Stimulated activated naive CD4-positive, alpha-beta T cell (primary cell): ENCODE measurements at places on chromosomes 11 and 22.

DNA sequence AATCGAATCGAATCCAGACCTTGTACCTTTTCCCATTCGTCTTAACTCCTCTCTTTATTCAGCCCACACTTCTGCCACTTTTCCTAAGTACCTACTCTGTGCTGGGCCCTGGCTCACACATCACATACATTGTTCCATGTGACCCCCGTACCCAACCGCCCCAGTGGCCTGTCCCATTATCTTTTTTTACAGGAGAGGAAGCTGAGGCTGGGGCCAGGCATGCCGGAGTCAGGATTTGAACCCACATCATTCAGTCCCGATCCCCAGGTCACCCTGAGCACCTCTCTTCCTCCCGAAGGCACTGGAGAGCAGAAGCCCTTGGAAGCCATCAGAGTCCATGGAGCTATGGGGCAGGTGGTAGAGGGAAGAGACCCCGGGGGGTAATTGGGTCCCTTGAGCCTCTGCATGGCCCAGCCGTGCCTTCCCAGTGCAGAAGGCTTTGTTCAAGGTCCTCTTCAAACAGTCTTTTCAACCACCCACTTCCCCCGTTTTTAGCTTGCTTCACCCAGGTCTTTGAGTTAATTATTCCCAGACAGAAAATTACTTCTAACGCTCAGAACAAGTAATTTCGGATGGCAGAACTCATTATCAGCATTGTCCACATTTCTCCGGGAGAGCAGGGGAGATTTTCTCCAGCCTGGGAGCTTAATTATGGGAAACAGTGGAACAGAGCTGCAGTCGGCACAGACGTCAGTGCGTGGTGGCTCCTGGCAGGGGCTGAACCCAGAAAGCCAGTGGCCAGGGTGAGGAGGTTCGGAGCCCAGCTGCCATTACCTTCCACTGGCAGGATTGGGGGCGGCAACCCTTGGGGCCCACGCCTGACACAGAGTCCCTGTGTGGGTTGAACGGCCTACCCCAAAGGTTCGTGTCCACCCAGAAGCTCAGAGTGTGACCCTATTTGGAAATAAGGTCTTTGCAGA is 82.4 kb upstream of the RTL6 start:
- DNase-seq: no peak

- no peak for DNase-seq
Observed at GRCh38 chr11:117313828-117314768, 2.0 kb downstream of the BACE1 start.

DNA sequence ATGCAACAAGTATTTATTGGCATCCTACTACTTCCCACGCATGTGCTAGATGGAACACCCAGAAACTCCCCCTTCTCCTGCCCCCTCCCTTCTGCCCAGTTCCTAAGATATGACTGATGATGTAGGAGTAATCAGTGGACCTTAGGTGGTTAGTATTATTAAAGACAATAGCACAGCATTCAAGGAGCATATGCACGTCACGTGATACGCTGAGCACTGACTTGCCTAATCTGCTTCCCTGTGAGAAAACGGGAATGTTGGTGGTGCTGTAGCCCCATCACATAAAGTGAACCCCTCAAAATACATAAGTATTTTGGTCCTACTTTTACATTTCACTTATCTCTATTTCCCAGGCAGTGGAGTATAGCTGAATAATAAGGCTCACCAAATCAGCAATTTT is 12.4 kb downstream of the DRD2 start:
- DNase-seq: no peak

- no peak for DNase-seq
Observed at GRCh38 chr11:120958185-120958584, 65.7 kb upstream of the TBCEL start.

DNA sequence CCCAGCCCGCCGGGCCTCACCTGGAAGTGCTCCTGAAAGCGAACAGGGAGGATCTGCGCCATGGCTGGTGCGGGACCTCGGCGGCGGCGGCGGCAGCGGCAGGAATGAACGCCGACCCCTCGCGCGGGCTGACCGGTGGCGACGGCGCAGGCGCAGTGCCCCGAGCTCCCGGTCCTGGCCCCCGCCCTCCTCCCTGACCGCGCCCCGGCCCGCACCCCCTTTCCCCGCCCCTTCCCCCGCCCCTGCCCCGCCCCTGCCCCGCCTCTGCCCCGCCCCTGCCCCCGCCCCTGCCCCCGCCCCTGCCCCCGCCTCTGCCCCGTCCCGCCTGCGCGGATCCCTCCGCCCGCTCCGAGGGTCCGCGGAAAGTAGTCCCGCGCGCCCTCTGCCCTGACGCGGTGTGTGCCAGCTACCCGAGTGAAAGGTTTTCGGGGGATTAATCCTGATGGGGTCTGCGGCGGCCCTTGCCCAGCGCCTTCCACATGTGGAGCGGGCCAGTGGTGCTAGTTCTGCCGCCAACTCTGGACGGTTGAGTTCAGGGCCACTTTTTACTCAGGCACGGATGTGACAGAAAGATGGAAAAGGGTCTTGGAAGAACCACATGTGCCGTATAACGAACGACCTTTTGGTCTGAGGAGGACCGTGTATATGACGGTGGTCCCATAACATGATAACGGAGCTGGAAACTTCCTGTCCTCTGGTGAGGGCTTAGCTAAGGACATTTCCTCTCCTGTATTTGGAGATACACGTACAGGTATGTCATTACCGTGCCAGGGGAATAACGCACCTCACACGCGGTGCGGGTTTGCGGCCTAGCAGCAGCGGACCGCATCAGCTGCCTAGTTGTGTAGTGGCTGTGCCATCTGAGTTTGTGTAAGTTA is at the start of gene CLTCL1:
Gene CLTCL1 (minus strand): TSS at position 140 of the 878 bp plus-strand sequence. CDS start 78 bp downstream, at position 62.
- peak; percentile 70 for DNase-seq

GRCh38 chr11:61025821-61026120 is 54.3 kb downstream of the CD6 start:
- no peak for DNase-seq

GRCh38 chr22:37309211-37310074 is 27.1 kb downstream of the CYTH4 start:
- DNase-seq: peak; percentile 49

DNA sequence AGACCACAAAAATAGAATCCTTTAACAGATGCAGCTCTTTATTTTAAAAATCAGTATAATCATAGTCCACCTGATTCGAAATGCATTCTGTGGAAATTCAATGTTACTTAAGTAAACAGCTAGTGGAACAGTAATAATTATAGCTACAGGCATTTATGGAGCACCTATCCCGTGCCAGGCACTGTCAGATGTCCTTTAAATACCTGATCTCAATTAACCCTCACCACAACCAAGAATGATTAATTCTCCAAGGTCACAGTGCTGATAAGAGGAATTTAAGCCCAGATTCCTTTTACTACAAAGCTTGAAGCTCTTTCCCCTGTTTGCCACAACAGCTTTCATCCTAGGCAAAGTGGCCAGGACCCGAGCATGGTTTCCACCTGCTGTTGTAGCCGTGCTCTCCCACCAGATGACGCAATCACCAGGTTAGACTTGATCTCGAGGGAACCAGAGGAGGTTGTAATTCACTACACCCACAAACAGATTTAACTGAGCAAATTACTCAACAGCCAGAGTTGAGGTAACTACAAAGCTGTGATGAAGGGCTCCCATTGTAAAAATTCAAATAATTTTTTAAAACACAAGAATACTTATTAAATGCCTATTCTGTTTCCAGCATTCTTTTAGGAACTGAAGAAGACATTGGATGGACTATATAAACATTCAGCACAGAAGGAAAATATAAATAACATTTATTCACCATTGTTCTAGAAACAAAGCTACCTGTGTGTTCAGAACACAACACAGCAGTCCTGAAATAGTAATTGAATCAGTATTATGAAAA is 10.3 kb downstream of the PRDM10 start:
- DNase-seq: peak; percentile 16

DNA sequence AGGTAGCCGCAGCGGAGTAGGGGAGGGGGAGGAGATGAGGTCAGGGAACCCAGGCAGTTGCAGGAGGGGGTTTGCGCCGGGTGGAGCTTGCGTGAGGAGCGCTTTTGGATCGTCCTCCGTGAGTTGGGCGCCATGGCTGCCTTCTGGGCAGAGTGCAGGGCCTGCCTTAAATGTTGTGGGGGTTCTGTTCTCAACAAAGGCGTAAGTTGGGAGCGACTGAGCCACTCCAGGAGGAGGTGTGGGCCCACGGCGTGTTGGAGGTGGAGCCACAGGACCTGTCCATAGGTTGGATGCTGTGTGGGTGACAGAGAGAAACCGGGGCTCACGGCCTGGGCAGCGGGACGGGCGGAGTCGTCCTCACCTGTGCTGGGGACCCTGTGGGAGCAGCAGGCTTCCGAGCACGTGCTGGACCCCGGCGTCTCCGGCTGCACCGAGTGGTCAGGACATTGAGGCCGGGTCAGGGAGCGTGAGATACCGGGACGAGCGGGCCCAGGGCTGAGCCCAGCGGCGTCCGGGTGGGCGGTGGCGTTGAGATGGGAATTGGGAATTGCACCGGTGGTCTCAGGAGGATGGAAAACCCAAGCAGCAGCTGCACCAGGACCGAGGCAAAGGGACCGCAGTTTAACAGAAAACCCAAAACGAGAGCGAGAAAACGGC is 977 bp upstream of the PGGHG start:
- no peak for DNase-seq
